Epithelial cell of esophagus (primary cell): ENCODE measurements at places on chromosomes 1 and 21.
A peak's percentile ranks its signal among the peaks of the same experiment; 100 is the strongest.

DNA sequence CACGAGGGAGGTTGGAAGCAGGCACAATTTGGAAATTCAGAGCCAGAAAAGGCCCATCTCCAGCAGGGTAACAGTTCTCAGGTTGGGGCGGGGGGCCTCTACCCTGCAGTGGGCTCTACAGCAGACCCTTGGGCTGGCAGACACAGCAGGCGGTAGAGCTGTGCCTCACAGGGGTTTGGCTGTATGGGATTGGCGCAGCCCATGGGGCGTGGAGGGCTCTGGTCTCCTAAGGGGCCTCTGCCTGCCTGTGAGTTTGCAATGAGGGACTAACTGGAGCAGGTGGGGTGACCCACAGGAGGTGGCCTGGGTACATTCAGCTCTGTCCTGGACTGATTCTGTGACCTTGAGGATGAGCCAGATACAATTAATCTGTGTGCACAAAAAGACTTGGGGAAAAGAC lies 124.1 kb downstream of the CAMTA1 start:
- DNase-seq: no peak

GRCh38 chr1:37393173-37394120 lies 80.9 kb upstream of the ZC3H12A start:
- no peak for DNase-seq

DNA sequence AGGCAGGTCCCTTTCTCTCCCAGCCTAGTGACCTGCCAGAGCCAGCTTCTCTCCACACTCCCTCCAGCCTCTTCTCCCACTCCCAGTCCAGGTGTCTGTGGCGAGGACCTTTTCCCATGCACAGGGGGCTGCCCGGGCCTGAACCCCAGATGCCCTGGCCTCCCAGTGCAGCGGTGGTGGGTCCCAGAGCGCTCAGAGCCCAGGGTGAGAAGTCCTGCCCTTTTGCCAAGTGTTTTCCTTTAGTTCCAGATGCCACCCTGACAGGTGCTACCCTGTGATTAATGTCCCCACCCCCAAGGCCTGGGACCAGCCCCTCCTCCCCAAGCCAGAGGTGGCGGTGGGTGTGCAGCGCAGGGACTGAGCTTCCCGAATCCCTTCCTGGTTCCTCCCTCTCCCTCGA lies 90.4 kb downstream of the PAX7 start:
- DNase-seq: no peak

GRCh38 chr1:179707406-179707805 lies 35.7 kb upstream of the FAM163A start:
- DNase-seq: no peak

DNA sequence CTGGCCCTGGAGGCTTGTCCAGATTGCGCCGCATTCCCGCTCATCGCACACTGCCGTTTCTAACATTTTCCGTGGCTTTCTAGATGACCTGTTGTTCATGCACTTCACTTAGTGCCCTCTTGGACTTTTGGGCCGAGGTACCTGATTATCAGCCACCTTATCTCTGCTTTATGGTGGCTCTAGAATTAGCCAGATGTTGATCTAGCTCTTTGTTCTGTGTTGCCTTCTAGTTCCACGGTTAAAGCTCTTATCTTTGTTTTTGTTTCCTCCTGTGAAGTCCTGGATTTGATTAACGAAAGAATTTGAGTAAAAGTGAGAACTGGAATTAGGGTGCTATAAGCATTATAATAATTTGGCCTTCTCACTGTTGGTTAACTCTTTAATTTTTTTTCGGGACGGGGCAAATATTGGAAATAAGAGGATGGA lies 945 bp downstream of the RNPEP start:
- DNase-seq: no peak

DNA sequence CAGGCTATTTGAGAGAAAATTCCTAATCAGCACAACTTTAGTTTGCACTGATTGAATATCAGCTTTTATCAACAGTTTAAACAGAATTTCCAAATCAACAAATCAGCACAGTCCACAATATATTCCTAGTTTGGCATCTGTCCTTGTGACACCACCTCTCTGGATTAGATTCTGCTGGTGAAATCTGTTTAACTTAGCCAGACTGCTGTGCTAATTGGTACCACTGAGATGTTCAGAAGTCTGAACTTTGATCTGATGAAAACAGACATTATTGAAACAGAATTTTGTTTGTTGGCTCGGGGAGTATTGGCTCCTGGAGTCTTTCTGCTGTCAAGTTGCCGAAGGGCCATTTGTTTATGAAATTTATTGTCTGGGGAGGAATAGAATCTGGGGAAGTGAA lies 17.0 kb upstream of the NGF start:
- DNase-seq: no peak

GRCh38 chr1:67459068-67459467 lies 28.9 kb upstream of the SERBP1 start:
- DNase-seq: peak; percentile 43
